ENCODE measurements at places on chromosomes 6 and 20.

- no peak for DNase-seq
Observed at GRCh38 chr6:134331256-134331655, 13.3 kb upstream of the SGK1 start.

DNA sequence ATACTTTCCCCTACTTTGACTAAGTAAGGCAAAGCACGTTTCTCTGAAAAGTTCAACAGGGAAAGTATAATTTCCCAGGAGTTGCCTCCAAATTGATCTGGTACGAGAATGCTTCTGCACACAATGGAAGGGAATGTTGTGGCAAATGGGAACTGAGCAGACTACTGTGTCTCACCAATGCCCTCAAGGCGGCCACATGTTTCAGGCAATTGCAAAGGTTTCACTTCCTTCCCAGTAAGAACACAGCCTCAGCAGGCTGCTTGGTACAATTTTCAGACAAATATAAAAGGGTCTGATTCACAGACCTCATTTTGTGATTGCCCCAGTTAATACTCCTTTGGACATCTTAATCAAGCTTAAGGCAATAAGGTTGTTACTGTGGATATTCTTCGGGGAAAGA is 71.2 kb downstream of the KIAA0319 start:
- DNase-seq, result no peak

DNA sequence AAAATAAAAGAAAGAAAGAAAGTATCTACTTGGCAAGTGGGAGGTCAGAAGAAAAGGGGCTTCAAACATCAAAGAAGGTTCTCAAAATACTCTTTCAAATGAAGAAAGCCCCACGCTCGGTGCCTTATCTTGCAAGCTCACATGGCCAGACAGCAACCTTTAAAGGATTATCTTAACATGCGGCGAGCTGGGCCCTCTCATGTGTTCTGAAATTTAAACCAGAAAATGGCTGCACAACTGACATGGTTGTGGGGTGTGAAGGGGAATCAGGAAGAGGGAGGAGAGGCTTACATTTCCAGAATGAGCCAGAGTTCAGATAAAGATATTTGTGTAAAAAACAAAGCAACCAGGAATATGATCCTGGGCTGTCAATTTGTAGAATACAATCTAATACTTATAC is 363.1 kb downstream of the PRKN start:
- no peak for DNase-seq

GRCh38 chr6:92522589-92522988 is 896.8 kb downstream of the EPHA7 start:
- no peak for DNase-seq

DNA sequence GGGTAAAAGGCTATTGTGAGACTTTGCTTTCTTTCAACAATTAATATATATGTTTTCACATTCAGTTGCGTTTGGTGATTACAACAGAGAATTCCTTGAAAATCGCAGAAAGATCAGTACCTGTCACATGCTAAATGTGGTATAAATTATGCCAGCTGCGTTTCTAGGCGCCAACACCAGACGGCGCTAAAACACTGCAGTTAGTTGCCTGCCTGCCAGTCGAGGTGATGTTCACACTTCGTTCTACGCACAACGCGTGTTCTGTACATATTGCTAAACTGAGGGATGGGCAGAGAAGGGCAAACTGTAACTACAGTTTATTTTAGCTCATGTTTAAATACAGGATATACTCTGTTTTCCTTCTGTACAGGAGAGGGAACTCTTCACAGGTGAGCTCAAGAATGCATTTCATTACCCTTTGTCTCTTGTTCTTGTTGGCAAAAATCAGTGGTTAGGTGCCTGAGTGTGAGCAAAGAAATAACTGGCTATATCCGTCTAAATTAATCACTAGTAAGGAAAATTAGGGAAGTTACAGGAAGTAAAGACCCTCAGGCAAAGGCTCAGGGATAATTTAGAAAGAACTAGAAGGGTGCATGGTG is 100.1 kb upstream of the RGS17 start:
- no peak for DNase-seq

DNA sequence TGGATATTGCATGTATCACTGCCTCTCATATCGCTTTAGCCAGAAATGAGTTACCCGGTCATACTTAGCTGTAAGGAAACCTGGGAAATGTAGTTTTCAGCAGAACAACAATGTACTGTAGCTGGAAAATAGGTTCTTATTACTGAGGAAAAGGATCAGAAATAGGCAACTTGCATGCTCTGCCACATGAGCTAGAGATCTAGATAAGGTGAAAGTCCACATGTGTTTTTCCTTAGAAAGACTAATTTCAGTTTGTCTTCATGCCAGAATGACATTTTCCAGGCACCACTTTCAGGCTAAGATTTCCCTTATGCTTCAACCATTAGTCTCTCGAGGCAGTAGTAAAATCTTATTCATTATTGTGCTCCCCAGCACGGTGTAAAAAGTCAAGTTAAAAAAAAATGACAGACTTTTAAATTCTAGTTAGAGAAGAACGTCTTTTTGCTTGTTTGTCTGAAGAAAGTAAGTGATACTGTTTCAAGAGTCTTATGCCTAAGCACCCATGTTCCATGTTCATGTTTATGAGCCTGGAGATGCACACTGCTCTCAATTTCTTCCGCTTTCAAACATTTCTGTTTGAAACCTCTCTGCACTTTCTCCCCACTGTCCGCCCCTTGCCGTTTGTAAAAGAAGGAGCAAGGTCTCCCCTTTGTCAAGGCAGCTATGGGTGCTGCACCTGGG is 67.6 kb downstream of the ZNF831 start:
- DNase-seq, result no peak

- no peak for DNase-seq
Observed at GRCh38 chr6:101011186-101011585, 130.1 kb upstream of the ASCC3 start.

DNA sequence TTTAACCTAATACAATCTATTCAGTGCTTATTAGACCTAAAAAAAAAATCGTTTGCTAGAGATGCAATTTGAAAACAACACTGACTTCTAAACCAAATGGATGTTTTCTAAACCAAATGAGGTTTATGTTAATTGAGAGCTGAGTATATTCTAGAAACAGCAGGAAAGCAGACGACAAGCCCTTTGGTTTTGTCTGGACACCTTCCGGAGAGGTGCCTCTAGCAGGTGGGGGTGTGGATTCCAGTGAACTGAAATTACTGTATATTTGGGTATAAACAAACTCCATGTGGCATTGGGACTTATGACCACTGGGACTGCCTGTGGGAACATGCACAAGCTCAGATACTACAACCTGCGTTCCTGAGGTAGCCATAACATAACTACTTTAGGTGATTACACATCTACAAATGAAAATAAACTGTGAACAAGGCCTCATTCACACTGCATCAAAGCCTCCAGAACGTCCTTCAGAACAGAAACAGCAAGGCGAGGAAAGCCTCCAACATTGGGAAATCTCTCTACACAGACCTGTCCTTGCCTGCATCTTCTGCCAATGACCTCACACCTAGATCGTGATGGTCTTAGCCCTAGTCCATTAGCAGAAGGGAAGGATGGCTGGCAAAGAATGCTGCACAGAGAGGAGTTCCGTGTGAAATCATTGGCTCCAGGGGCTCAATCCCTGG is 206.8 kb upstream of the FOXQ1 start:
- no peak for DNase-seq

DNA sequence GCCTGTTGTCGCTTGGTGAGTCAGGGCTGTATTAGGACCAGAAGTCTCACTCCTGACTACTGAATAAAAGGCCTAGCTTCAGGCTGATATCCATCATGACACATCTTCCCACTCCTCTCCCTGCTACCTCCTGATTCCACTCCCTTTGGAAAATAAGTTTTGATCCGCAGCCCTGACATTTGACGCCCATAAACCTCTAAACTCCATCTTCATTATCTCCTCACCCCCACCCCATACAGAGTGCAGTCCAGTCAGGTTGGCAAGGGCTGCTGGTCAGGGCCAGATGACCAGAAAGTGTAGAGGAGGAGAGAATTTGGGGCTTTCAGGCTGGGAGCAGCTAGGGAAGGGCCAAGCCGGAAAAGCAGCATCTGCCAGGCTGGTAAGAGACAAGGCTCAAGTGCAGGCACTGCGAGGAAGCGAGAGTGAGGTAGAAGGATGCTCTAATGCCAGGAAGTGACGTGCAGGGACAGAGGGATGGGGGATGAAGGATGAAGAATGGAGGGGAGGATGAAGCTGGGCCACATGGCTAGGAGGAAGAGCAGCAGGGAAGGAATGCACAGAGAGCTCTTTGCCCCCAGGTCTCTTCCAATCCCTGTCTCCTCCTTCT is 1.2 kb downstream of the GGT7 start:
- no peak for DNase-seq

DNA sequence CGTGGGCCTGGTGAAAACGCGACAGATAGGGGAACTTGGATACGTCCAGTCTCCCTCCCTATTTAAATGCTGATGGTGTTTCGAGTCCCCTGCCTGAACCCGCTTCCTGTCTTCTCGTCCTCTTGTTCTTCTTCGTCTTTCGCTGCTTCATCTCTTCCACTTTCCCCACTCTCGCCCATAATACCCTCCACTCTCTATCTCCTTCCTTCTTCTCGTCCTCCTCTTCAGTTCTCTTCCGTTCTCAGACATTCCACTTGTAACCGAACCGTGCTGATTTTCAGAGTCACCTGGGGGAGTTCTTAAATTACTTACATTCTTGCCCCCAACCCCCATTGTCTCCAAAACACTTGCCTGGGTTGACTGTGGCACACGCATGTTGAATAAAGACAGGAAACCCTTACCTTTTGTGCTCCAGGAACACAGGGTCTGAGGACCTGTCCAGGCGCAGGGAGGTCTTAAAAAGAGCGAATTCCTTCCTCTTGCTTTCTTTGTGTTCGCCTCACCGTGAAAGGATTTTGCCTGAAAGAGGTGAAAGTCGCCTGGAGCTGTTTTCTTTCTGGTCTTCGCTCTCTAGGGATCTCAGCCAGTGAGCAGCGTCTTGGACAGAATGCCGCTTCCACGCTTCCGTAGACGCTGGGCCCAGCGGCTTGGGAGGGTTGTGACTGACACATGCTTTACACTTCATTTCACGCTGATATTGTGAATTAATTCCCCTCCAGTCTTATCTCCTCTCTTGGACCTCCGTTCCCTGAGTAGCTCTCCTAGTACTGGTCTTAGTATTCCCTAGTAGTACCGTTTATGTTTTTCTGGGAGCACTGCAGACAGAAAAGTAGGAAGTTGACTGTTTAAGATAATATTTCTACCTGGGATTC is 184.0 kb downstream of the GPX5 start:
- no peak for DNase-seq

All from activated T-helper 1 cell treated with anti-CD3 and anti-CD28 coated beads, Interleukin-2, amount 50 U/mL, for 16 hours (primary cell).